ENCODE measurements at places on chromosomes 5 and 9. TPM values are rescaled to one million over a fixed set of nuclear protein-coding genes. Genes with fewer than 3 reads are reported as not detected.

PCDHAC2 gene
- total RNA-seq, result not detected

NOL6 gene
- total RNA-seq, result 65.3 TPM

STPG3 gene
- total RNA-seq, result 0.48 TPM

GPX8 gene
- not detected for total RNA-seq

BSPRY gene
- 11.1 TPM for total RNA-seq

TRIM36 gene
- not detected for total RNA-seq

PRRT1B gene
- total RNA-seq, result not detected

DNA sequence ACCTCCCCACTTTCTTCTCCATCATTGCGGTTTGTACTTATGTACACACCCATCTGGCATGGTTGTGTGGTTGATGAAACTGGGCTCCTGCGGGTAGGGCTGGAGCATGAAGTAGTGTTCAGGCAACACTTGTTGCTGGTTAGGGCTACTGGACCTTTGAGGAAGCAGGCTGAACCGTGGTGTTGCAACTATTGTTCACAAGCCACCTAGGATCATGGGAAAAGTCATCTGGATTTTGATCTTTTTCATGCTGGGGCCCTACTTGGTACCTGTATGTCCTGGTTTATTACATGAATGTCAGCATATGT lies 40.1 kb upstream of the TIFAB start:
- no peaks in the 10 kb centered on the region for H3K36me3 ChIP-seq
- no peak overlapping the region for H3K27ac ChIP-seq
- H3K4me3 ChIP-seq, result no peak overlapping the region
- H3K27me3 ChIP-seq, result peaks cover 68% of the 10 kb centered on the region
- no peak for DNase-seq

DNA sequence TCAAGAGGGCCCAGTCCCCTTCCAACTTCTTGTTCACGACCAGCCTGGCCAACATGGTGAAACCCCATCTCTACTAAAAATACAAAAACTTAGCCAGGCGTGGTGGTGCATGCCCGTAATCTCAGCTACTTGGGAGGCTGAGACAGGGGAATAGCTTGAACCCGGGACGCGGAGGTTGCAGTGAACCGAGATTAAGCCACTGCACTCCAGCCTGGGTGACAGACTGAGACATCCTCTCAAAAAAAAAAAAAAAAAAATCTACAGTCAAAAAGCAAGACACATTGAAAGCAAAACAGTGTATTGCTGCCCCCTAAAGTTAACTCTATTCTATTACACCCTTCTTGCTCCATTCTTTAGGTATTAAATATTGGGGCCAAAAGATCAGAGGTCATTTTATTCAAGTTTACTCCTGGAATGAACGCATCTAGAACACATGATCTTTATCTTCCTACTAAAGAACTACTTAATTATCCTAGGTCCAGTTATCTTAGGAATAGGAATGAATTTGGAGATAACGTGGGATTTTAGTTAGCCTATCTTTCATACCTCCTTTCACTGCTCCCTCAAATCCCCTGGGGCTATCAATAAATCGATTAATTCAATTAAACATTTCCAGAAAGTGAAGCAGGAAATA lies 2.4 kb downstream of the ATG12 start:
- H3K4me3 ChIP-seq, result peak overlapping the region; percentile 83
- no peak for DNase-seq
- H3K27ac ChIP-seq, result no peak overlapping the region
- H3K36me3 ChIP-seq, result peaks cover 56% of the 10 kb centered on the region
- no peaks in the 10 kb centered on the region for H3K27me3 ChIP-seq

DNA sequence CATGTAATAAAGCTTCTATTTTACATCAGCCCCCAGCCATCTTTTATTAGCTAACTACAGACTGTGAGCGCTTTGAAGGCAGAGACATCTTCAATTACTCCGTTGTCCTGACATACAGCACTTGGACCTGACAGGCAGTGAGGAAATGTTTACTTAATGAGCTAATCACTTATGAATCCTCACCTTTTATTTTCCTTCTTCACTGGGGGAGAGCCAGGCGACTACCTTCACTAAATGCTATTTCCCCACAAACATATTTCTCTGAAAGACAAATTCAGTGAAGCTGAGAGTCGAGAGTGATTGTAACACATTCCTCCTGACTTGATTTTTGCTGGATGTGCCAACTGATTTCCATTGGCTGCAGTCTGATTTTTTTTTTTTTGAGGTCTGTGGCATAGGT lies 192.1 kb upstream of the CLINT1 start:
- no peak for DNase-seq
- H3K4me3 ChIP-seq, result no peak overlapping the region

DNA sequence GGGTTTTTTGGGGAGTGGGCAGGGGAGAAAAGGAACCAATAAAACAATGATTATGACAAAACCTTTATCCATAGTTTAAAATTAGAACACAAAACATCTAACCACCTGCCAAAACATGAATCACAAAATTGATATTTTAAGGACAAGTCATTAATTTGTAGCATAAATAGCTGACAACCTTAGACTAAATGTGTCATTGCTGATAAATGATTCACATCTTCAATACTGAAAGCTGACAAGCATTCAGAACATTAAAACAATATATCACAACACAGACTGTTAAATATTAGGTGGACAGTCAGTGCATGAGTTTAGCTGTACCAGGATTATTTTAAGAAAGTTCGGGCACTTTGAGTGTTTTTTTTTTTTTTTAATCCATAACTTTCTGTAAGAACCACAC lies 71.5 kb downstream of the NR3C1 start:
- H3K27me3 ChIP-seq, result no peaks in the 10 kb centered on the region
- H3K27ac ChIP-seq, result no peak overlapping the region
- H3K36me3 ChIP-seq, result peaks cover 62% of the 10 kb centered on the region
- peaks cover 21% of the 10 kb centered on the region for H3K4me1 ChIP-seq

- no peaks in the 10 kb centered on the region for H3K4me1 ChIP-seq
- no peak overlapping the region for H3K4me3 ChIP-seq
- no peak for DNase-seq
- H3K27me3 ChIP-seq, result peaks cover 3% of the 10 kb centered on the region
- no peaks in the 10 kb centered on the region for H3K36me3 ChIP-seq
Measured at GRCh38 chr9:70020217-70020616, 23.4 kb upstream of the MAMDC2 start.

GRCh38 chr9:135255033-135255840 lies 167.8 kb downstream of the OLFM1 start:
- no peaks in the 10 kb centered on the region for H3K36me3 ChIP-seq
- no peak overlapping the region for H3K27ac ChIP-seq
- no peak overlapping the region for H3K4me3 ChIP-seq
- no peaks in the 10 kb centered on the region for H3K27me3 ChIP-seq
- H3K4me1 ChIP-seq, result no peaks in the 10 kb centered on the region

DNA sequence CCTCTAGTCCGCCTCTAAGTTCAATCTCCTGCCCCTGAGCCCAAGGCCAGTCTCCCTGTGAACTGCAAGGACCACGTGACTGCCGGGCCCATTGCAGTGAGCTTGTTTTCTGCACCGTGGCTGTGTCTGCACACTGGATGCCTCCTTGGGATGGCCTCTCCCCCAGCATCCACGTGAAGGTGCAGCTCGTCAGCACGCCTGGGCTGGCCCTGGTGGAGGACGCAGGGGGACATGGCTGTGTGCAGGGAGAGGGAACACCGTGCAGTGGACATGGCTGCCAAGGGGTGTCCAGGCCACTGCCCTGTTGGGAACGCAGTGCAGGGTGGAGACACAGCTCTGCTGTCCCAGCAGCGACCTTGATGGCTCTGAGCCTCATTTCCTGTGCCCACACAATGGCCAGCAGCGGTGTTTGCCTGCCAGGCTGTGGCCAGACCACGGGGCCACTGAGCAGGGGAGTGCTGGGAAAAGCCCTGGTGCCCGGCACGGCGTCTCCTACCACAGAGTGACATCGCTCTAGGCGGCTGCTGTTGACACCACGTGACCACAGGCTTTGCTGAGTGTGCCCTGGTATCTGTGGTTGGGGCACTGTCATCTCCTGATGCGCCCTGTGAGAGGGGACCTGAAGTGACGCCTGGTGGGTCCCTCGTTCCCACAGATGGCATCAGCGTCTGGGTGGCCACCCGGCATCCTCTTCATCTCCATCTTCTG lies 26.9 kb upstream of the EXOC3 start:
- peaks cover 25% of the 10 kb centered on the region for H3K4me1 ChIP-seq
- H3K36me3 ChIP-seq, result peaks cover 46% of the 10 kb centered on the region
- H3K4me3 ChIP-seq, result no peak overlapping the region
- no peaks in the 10 kb centered on the region for H3K27me3 ChIP-seq

DNA sequence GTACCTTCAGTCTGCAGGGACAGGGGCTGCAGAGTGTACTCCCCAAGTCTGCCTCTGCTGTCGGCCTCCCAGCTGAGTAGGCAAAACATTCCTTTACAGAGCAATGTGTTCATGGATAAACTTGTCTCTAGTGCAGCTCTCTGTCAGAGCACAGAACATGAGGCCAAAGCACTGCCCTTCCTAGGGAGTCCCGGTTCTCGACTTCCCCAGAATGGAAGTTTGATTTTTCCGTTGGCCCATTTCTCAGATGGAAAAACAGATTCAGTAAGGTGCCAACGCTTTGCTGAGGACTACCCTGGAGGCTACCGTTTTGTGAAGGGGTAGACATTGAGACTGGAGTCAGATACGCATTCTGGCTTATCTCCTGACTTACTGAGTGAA lies 422 bp upstream of the TRIM32 start:
- peak overlapping the region; percentile 89 for H3K4me3 ChIP-seq

GRCh38 chr9:136504512-136505348 lies 21.9 kb upstream of the SEC16A start:
- no peaks in the 10 kb centered on the region for H3K27me3 ChIP-seq
- DNase-seq, result no peak
- no peaks in the 10 kb centered on the region for H3K4me1 ChIP-seq
- H3K36me3 ChIP-seq, result peaks cover 31% of the 10 kb centered on the region

DNA sequence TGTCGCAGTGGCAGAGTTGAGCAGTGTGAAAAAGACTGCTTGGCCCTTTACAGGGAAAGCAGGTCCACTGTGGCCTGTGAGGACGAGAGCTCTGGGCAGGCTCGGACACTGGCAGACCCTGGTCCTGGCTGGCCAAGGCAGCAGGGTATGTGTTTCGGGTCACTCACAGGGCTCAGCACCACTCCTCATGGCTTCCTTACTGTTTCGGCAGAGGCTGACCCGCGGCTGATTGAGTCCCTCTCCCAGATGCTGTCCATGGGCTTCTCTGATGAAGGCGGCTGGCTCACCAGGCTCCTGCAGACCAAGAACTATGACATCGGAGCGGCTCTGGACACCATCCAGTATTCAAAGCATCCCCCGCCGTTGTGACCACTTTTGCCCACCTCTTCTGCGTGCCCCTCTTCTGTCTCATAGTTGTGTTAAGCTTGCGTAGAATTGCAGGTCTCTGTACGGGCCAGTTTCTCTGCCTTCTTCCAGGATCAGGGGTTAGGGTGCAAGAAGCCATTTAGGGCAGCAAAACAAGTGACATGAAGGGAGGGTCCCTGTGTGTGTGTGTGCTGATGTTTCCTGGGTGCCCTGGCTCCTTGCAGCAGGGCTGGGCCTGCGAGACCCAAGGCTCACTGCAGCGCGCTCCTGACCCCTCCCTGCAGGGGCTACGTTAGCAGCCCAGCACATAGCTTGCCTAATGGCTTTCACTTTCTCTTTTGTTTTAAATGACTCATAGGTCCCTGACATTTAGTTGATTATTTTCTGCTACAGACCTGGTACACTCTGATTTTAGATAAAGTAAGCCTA lies 15.7 kb downstream of the SQSTM1 start:
- H3K4me3 ChIP-seq, result peak overlapping the region; percentile 22
- H3K27ac ChIP-seq, result peak overlapping the region; percentile 89
- DNase-seq, result peak; percentile 64

- H3K36me3 ChIP-seq, result no peaks in the 10 kb centered on the region
- no peak overlapping the region for H3K27ac ChIP-seq
- no peaks in the 10 kb centered on the region for H3K4me1 ChIP-seq
- no peak overlapping the region for H3K4me3 ChIP-seq
Measured at GRCh38 chr5:72494623-72495124, 12.5 kb downstream of the ZNF366 start.

- no peaks in the 10 kb centered on the region for H3K27me3 ChIP-seq
- peaks cover 19% of the 10 kb centered on the region for H3K4me1 ChIP-seq
- DNase-seq, result no peak
- H3K4me3 ChIP-seq, result no peak overlapping the region
- peaks cover 58% of the 10 kb centered on the region for H3K36me3 ChIP-seq
Measured at GRCh38 chr5:111427762-111428161, 84.6 kb downstream of the STARD4 start.

DNA sequence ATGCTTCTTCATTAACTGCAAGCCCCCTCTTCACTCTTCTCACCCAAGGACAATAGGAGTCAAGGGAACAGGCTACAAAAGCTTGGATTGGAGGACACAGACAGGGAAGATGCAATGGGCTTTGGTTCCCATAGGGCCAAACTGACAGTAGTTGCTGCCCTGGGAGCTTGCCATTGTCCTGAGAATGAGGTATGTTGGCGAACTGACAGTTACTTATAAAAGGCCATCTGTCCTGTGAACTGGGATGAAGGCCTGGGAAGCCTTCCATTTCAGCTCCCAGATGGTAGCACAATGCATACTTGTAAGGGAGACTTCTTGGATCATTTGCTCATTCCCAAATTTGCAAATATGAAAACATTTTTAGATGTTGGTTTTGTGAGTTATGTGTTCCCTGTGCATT lies 88.9 kb downstream of the SNCAIP start:
- H3K27ac ChIP-seq, result no peak overlapping the region
- no peaks in the 10 kb centered on the region for H3K27me3 ChIP-seq
- no peak for DNase-seq
- H3K4me3 ChIP-seq, result no peak overlapping the region

DNA sequence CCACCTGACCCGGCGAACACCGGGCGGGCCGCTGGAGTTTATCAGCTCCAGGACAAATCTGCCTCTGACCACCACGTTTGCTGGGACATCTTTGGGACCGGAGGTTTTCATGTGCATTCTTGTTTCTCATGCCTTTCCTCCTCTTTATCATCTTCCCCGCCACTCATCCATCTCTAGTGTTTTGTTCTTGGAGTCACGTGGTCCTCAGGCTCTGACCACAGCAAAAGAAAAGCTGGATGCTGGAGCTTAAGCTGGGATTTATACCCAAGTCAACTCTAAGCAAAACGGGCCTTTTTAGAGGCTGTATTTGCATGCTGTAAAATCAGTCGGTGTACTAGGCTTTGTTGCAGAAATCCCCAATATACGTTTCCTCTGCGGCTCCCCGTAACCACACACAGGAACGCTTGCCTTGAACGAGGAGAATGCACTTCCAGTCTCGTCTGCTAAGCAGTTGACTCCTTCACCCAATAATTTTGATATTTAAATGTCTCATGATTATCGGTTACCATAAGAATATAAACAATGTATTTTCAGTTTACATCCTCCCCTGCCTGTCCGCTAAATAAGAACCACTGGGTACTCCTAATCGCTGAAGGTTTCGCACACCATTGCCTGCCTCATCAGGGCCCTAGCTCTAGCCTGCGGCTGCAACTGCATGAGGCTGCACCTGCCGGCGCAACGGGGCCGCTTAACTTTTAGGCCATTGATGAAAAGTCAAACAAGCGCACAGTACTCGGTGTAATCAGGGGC lies 560 bp upstream of the NDUFS6 start:
- H3K4me1 ChIP-seq, result peaks cover 35% of the 10 kb centered on the region
- peak overlapping the region; percentile 96 for H3K4me3 ChIP-seq
- DNase-seq, result peak; percentile 24
- peaks cover 69% of the 10 kb centered on the region for H3K36me3 ChIP-seq
- no peaks in the 10 kb centered on the region for H3K27me3 ChIP-seq

- H3K27me3 ChIP-seq, result peaks cover 16% of the 10 kb centered on the region
- peaks cover 9% of the 10 kb centered on the region for H3K36me3 ChIP-seq
- no peak for DNase-seq
- no peak overlapping the region for H3K4me3 ChIP-seq
- H3K27ac ChIP-seq, result no peak overlapping the region
- peaks cover 11% of the 10 kb centered on the region for H3K4me1 ChIP-seq
Measured at GRCh38 chr5:102863764-102864560, 108.9 kb downstream of the PAM start.
